Hematopoietic multipotent progenitor cell (in vitro differentiated cells): ENCODE measurements at places on chromosomes 7 and 10. TPM values are rescaled to one million over a fixed set of nuclear protein-coding genes. Genes with fewer than 3 reads are reported as not detected.
A peak's percentile ranks its signal among the peaks of the same experiment; 100 is the strongest.

DNA sequence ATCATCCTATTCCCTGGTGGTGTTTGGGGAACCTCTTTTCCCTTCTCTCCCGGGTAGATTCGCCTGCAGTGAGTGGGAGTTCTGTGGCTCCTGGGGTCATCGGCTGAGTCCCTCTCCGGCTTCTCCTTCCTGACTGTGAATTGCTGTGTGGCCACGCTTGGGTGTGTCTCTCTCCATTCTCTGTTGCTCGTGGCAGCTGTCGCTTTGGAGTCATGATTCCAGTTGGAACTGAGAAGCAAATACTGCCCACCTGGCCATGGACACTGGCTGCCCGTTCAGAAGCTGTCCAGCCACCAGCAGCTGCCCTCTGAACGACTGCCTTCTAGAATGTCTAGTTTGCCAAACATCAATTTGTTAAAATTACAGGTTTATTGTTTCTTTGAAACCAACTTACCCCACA, 23.1 kb upstream of the PITRM1 start:
- no peak for DNase-seq

GRCh38 chr10:27494116-27494805, 9.8 kb upstream of the RAB18 start:
- no peak for DNase-seq

Gene GNGT1
- not detected for total RNA-seq

DNA sequence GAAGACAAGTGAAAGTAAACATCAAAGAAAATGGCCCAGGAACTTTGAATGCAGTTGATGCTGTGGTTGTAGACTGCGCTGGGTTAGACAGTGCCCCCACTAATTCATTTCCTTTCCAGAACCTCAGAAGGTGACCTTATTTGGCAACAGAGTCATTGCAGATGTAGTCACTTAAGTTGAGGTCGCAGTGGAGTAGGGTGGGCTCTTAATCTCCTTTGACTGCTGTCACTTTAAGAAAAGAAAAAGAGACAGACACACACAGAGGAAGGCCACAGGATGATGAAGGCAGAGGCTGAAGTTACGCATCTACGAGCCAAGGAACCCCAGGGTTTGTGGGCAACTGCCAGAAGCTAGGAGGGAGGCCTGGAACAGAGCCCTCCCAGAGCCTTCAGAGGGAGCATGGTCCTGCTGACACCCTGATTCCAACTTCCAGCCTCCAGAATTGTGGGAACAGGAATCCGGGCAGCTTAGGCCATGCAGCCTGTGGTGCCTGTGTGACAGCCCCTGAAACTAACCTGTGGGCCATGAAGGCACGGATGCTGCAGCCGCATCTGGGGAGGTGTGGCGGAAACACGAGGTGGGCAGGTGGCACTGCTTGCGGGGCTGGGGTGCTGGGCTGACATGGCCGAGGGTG, 107.6 kb downstream of the PRKAG2 start:
- DNase-seq = no peak

DNA sequence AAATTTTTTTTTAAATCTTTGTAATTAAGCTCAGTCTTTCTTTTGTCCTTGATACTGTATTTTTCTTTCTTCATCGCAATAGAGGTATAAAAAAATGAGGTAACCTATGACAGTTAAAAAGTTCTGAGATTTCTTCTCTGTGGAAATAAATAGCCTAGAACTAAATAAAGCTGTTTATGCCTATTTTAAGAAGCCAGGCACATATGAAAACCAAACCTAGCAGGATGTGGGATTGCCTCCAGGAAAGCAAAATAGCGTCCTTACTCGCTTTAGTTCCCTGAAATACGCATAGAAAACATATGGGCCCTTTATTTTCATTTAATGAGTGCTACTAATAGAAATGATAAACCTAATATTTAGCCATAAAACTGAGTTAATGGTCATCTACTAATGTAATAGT, 6.6 kb downstream of the UBE2D1 start:
- no peak for DNase-seq

Gene TAS2R60
- total RNA-seq = 0.27 TPM

DNA sequence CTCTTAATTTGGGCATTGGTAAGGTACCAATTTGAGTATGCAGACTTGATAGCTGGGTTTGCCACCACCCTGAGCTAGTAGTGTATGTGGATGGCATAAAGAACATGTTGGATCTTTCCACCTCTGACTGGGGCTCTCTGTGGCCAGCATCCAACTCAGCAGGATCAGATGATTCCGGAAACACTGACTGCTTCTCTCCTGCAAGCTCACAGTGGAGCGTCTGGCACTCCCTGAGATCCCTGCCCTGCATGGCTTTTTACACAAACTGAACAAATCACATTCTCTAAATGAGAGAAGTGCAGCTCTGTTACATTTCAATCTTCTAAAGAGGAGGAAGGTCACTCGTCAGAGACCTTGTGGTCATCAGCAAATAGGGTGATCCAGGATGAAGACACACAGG, 1057.5 kb downstream of the NRG3 start:
- DNase-seq = no peak

DNA sequence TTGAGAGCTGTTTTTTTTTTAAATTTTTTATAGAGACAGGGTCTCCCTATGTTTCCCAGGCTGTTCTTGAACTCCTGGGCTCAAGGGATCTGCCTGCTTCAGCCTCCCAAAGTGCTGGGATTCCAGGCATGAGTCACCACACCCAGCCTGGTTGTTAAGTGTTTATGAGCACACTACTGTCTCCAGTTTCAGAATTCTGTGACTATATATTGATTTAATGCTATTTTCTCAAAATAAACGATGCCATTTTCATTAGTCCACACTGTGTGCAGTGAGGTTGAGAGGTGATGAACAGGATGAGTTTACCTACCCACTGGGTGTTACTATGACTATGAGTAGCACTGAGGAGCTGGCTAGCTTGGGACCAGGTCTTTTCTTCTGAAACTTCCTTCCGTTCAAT, 110.9 kb upstream of the FAM180A start:
- DNase-seq = no peak

GRCh38 chr10:70139151-70139996, 6.7 kb upstream of the AIFM2 start:
- DNase-seq = no peak

DNA sequence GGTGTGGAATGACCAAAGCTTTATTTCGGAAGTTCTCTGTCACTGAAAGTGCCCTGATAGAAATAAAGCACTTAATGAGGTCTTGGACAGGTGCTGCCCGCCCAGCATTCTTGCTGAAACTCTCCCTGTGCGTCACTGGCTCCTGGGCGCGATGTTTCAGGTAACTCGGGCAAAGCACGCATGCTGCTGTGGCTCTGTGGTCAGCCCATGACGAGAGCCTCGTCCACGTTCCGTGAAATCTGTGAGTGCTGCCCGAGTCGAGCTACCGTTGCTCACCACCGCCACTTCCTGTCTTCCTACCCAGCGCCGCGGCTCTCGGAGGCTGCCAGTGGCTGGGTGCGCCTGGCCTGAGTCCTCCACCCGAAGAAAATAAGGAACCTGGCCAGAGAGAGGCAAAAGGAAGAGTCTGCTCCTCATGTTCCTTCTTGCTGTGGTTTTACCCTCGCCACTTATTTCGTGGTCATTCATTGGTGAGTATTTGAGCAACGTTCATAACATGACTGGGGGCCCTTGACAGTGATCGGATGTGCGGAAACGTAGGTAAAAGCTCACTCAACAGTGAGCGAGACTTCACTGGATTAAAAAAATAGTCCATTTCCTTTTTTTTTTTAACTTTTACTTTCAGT, 95.5 kb downstream of the MAP3K8 start:
- peak; percentile 91 for DNase-seq

DNA sequence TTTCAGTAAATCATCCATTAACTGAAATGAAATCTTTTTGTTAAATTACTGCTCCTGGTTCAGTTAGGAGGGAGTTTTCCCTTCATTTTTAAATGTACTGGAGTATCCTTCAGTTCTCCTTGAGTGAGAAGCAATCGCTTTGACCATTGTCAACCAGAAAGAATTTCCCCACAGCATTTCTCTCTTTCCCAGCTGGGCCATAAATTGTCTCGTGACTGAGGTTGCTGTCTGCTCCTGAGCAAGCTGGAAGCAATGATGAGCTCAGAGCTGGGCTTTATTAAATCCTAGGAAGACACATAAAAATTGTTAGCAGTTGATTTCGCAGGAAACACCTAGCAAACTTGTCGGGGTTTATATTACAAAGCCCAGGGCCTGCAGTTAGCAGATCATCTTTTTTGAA, 102.0 kb upstream of the INSYN2A start:
- no peak for DNase-seq

DNA sequence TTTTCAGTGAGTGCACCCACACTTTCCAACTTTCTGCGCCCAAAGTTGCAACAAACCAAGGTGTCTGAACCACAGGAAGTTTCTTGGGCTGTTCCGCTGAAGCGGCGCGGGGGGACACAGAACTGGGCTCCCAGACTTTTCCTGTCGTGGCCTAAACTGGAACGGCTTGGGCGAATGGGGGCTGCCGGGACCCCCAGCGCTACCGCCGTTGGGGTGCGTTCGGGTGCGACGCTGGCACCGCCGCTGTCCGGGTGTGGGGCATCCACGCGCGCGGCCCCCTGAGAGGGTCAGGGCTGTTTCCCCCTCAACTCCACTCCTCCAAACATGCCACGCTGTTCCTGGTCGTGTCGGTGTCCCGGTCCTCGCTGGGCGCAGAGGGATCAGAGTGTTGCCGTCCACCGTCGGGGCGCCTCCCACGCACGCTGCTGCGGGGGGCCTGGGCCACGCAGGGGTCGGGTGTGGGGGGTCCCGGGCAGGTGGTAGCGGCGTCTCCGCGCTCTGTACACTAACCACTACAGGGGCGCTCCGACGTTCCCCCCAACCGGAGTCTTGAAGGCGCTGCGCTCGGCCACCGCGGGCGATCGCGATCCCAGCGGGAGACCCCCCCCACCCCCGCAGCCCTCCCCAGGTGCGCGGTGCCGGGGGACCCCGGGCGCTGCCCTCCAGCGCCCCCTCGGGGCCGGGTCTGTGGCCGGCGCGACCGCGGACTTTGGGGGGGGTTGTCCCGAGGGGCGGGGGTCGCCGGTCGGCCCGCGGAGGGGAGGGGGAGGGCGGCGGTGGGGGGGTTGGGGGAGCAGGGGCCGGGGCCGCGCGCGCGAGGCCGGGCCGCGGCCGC, 2.2 kb upstream of the CUX1 start:
- peak; percentile 73 for DNase-seq

DNA sequence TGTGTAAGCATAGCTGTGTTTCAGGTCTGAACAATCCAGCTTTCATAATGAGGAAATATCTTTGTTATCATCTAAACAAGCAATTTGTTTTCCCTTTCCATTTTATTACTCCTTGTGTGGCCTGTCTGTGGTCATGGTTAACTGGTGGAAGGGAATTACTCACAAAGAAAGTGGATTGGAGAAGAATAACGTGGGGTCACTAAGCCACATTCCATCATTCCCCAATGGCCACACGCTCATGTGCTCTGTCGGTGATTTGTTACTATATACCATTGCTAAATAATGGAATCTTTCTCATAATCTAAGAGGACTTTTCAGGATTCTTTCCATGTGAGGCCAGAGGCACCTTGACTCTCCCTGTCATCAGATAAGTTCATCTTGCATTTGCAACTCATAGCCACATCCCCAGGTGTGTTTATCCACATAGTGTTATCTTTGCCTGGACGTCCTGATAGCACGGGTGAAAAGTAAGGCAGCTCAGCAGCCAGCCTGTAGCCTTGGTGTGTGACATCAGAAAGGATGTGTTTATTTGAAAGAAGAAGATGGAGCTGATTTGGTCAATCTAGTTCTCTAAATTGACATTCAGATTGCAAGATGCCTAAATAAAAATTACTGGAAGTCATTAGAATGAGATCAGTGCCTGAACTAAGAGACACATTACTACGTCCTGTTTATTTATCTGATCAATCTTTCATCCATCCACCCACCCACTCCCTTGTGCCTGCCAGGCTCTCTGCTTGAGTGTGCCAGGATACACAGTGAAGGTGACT, 128.9 kb downstream of the CELF2 start:
- no peak for DNase-seq

- DNase-seq = no peak
These were observed 47.2 kb downstream of the MYL10 start for GRCh38 chr7:101581891-101582290.

DNA sequence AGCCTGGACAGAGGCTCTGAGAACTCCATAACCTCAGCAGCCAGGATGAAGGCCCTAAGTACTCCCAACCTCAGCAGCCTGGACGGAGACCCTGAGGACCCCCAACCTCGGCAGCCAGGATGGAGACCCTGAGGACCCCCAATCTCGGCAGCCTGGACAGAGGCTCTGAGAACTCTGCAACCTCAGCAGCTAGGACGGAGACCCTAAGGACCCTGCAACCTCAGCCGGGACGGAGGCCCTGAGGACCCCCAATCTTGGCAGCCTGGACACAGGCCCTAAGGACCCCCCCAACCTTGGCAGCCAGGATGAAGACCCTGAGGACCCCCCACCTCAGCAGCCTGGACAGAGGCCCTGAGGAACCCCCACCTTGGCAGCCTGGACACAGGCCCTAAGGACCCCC, 16.5 kb downstream of the RRP12 start:
- DNase-seq = no peak

Gene TNRC18
- 214 TPM for total RNA-seq

Gene SGCE
- under 0.01 TPM for total RNA-seq

Gene CDC14C
- not detected for total RNA-seq

DNA sequence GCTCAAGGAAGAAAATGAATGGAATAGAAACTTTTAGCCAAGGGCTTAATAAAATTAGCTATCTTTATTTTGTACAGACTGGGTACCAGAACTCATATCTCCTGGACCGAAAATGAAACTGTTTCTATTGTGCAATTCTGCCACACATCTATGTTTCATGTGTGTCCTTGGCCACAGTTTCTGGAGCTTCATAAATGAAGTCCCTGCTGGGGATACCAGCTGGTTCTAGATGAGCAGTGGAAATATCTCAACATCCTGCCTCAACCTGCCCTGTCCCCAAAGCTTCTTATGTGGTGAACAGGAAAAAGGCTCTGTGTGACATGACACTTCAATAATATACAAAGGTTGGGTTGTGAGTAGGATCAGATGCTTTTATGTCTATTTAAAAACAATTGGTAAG, 310.1 kb upstream of the SORCS1 start:
- DNase-seq = no peak

GRCh38 chr10:123445261-123445775, 220.8 kb upstream of the GPR26 start:
- DNase-seq = no peak

DNA sequence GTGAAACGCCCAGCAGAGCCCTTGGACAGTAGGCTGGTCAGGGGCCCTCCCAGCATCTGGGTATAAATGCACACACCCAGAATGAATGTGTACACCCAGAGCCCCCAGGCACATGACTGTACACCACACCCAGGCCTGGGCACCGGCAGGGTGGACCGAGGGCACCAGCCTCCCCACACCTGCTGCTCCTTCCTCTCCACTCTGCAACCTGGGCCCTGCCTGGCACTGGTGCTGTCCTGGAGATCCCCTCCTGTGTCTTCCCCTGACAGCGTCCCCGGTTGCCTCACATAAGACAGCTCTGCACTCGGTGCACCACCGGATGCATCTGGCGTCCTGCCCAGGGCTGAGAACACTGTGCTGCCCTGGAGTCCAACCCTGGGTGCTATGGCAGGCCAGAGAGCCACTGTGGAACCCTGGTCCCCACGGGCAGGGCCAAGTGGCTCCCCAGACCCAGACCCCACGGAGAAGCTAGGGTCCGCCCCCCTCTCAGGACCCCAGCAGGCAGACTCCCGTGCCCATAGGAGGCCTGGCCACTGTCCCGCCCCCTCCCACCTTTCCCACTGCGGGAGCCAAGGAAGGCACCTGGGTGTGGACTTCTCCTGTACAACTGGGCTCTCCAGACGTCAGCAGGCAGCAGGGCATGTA, 6.6 kb downstream of the RASGEF1A start:
- peak; percentile 69 for DNase-seq

- DNase-seq = no peak
These were observed 167.1 kb downstream of the SEMA3D start for GRCh38 chr7:85019778-85020177.
